Suppressor macrophage (primary cell): ENCODE measurements at places on chromosomes 7 and 10.
A peak's percentile ranks its signal among the peaks of the same experiment; 100 is the strongest.

DNA sequence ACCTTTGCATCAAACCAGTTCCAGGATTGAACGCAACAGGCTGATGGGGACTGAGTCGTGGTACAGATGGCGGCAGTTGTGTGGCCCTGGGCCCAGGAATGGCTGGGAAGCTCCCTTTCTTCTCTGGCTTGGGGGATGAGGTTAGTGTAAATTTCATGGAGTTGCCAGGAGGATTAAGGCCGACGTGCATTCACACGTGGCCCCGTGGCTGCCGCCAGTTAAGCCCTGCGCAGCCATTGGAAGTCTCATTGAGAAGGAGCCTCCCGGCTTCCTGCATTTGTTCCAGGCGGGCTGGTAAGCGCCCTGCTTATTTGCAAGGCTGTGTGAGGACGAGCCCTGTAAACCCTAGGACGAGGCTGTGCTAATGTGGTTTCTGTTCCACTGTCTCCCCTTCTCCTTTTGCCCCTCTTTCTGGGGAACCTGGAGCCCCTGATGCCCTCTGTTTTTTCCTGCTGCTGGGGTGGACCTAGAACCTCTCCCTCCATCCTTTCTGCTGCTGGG is 174.7 kb upstream of the TNRC18 start:
- no peak for DNase-seq

GRCh38 chr10:106637873-106638272 is 526.6 kb downstream of the SORCS1 start:
- DNase-seq: no peak

DNA sequence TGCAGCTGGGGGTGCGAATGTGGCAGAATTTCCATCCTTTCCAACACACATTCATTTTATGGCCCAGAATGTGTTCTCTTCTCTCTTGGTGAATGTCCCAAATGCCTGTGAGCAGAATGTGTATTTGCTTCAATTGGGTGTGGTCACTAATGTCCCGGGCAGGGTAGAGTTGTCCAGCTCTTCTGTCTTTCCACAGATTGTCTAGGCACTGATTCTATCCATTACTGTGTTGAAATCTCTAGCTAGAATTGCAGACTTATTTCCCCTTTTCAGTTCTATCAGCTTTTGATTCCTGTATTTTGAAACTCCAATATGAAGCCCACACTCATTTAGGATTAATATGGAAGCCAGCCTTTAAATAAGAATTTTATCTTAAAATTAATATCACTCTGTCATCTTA is 14.0 kb upstream of the AKR1E2 start:
- peak; percentile 43 for DNase-seq

DNA sequence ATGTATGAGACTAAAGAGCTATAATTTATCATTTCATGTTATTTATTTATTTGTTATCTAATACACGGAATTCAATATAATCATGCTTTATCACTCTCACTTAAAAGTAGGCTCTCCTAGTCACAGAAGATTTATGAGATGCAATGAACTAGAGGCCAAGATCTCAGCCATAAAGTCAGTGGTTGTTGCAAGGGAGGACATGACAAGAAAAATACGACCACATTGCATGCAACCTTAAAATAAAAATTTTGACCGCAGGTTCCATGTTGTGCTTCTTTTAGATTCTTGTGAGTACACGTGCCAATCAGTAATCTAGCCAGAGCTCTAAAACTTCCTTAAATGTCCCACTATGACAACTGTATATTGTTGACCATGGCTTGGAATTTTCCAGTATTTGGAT is 75.9 kb upstream of the SP8 start:
- no peak for DNase-seq

DNA sequence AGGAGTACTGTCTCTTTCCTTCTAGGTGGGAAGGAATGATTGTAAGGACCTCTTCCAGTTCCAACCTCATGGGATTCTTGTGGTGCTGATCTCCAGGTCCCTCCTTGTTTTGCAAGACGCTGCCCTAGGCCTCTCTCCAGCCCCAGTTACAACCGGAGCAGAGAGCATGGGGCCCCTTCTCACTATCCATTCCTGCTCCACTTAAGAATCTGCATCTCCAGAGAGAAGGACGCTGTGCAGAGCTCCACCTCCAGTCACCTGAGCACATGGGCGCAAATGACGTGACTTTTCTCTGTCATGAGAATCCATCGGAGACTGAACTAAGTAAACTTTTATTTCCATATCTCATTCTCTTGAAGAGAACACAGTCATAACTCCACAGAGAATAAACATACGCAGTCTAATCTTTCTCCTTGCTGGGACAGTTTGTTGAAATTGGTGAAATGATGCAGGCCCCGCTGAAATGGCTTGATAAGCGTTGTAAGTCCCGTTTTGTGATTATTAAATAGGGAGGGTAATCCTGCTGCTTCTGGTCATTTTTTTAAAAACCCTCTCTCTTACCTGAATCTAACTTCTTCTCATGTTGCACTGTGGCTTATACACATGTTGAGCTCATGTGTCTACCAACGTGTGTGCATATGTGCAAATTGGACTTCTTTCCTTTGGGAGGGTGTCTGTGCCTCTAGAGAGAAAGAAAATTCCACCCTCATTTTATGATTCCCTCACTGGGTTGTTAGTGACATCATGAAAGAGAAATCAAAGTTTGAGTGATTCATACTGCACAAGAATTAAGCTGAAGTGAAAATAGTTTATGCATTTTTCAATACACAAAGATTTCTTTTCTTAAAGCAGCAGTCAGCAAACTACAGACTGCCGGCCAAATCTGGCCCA is 133.2 kb upstream of the TBX20 start:
- no peak for DNase-seq
